NCI-H524 treated with DMSO at 0.1 percent for 48 hours (cell line): ENCODE measurements at places on chromosomes 7 and 10.

DNA sequence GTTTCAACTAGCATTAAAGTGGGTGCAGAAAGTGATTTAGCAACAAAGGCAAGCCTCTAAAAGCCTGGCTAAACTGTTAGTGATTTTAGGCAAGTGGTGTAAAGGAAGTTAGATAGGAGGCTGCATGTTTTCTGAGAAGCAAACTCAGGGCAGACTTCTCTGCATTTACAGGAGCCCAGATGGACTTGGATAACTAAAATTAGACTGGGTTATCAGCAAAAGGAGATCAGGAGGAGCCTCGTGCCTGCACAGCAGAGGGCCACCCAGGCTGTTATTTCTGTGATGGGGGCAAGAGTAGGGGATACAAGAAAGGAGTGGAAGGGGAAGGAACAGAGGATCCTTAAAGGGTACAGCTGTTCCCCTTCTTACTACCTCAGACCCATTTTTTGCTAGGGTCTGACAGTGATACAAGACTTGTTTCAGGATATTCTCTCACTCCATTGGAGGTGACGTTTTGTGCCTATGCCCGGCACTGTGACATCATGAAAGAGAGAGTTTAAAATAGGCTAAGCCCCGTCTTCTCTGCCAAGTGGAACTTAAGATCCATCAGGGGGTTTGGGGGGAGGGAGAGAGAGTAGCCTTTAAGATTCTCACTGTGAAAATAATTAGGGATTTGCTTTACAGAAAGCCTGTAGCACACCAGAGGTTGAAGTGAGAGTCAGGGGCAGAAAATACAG lies 49.6 kb upstream of the PDCD4 start:
- DNase-seq = no peak

GRCh38 chr10:131726076-131726880 lies 174.5 kb upstream of the PPP2R2D start:
- no peak for DNase-seq

DNA sequence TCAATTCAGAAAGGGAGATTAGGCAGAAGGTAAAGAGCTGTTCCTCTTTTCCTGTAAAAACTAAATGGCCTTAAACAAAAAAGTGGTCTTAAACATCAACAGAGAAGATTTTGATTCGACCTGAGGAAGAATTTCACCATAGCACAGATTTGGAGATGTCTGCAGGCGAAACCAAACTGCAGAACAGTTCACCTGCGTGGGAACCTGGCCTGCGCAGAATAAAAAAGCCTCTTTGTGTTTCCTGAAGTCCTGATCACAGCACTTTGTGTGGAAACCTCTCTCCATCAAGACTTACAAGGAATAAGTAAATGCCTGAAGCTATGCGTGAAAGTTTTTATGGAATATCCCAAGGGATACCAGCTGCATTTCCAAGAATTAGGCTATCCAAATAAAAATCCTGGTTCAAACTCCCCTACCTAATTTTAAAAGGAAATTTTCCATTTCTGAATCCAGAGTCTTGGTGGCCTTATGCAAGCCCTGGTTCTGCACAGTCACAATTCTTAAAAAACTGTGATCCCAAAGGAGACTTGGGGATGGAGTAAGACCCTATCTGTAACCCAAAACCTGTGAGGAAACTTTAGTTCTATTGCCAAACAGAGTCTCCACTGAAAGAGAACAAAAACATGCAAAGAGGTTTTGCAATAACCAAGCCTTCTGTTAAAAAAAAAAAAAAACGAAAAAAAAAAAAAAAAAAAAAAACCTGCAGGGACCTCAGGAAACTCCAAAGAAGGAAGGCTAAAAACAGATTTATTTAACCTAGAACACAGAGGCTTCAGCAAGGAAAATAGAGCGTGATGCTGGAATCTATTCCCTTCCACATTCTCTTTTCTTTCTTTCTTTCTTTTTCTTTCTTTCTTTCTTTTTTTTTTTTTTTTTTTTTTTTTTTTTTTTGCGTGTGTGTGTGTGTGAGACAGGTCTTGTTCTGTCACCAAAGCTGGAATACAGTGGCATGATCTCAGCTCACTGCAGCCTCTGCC lies 10.4 kb downstream of the CALML3 start:
- no peak for DNase-seq

DNA sequence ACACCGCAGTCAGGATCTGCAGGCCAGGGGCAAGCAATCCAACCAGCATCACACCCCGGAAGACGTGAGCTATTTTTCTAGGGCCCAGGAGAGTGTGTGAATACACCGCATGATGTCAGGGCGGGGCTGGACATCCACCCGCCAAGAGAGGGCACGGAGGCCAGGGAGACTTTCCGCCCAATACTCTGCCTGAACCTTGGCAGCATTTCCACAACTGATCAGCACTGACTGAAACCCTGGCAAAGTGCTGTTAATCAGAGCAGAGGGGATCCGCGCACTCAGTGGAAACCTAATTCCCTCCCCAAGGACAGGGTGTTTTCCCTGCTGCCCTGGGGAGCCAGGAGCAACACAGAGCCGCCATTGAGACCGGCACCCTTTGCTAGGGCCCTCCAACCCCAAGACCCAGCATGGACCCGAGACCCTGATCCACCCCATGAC lies 8.2 kb downstream of the MAD1L1 start:
- no peak for DNase-seq

- DNase-seq = no peak
These were observed 732.8 kb downstream of the ZWINT start for GRCh38 chr10:55628260-55628701.

- DNase-seq = no peak
These were observed 236.0 kb downstream of the SEMA3D start for GRCh38 chr7:84950836-84951235.
